NCI-H2107 (cell line): ENCODE measurements at places on chromosomes 1 and 21.

- no peak for DNase-seq
These were observed 3.7 kb downstream of the HES3 start for GRCh38 chr1:6247651-6248050.

DNA sequence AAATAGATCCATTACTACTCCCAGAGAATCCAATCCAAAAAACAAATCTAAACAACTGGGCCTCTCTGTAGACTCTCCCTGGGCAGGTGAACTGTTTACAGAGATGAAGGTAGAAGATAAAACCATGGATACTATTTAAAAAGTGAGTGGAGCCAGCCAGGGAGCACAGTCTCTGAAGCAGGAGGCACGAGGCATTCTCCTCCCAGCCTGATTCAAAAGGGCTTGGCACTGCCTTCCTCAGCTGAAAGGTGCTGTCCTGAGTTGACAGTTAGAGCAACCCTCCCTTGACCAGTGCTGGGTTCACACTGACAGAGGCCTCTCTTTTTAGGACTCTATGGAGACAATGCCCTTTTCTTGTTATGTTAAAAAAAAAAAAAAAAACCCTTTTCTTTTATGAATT is 36.8 kb downstream of the HENMT1 start:
- DNase-seq: no peak

DNA sequence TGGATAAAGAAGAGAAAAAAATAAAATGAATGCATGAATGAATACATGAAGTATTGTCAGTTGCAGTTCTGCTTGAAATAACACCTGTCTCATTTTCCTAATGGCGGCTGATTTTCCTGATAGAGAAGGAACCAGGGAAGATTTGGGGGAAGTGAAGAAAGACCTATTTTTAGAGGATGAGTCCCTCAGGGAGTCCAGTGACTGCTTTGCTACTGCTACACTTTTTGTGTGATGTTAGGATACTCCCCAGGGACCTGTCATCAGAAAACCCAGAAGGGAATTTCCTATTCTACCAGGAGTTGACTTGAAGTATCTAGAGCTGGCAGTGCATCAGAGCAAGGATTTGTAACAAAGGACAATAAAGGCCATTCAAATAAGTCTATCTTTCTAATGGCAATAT is 114.8 kb downstream of the MAB21L3 start:
- DNase-seq: peak; percentile 18

DNA sequence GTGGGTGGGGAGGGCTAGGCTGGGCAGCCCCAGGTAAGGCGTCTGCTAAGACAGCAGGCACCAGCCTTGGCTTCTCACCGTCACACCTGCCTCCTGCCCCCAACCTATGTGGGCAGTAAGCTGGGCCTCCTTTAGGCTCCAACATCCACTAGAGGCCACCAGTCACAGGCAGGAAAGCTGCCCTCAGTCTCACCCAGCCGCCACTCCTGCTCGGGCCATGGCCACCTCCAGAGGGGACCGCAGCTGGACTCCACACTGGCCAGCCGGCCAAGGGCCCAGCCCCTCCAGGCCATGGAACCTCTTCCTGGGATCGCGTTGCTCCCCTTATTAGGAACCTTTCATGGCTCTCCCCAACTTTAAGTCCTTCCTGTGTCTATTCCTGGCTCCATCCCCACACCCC is 74.5 kb downstream of the MRPL37 start:
- DNase-seq: no peak

DNA sequence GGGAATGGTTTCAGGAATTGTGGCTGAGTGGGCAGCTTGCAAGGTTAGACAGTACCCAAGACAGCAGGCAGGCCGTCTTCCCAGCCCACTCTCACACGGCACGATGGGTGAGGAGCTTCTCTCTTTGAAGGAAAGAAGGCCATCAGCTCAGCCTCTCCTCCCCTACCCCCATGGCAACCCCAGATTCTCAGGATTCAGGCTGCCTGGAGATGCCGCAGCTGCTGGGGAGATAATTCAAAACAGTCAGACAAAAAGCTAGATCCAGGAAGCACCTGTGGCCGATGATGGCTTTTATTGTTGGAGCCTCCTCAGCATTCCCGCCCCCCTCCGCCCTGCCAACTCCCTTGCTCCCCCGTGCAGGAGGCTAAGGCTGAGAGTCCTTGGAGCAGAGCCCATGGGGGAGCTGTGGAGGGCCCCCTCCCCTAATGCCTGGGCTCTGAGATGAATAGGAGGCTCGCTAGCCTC is 220.5 kb downstream of the TRABD2B start:
- peak; percentile 7 for DNase-seq

GRCh38 chr1:20634065-20634593 is 871 bp downstream of the PINK1 start:
- no peak for DNase-seq

GRCh38 chr1:193538680-193539079 is 352.3 kb upstream of the B3GALT2 start:
- DNase-seq: no peak

GRCh38 chr21:39555911-39556590 is 56.7 kb upstream of the B3GALT5 start:
- peak; percentile 7 for DNase-seq

GRCh38 chr1:64038965-64039364 is 164.5 kb upstream of the UBE2U start:
- DNase-seq: no peak

DNA sequence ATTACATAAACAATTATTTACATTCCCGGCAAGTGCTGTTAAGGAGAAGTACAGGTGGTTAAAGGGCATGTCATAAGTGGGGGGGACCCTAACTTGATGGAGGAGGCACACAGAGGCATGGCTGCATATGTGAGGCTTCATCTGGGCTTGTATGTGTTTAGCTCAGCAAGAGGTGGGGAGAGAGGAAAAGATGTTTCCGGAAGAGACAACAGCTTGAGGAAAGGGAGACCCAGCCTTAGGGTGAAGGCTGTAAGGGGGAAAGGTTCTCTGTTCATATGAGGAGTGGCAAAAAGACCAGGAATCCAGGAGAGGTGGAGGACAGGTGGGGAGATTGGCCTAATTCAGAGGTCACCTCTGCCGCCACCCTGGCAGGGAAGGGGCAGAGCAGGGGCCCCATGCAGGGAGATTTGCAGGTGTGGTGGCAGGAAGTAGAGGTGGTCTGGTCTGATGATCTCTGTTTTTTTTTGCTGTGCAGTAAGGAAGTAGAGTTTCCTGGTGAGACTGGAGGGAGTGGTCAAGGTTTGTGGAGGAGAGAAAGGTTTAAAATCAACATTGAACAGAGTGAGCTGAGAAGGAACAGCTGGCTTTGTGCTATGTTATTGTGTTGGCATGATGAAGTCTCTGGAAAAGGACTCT is 9.0 kb downstream of the TRAF5 start:
- DNase-seq: no peak

DNA sequence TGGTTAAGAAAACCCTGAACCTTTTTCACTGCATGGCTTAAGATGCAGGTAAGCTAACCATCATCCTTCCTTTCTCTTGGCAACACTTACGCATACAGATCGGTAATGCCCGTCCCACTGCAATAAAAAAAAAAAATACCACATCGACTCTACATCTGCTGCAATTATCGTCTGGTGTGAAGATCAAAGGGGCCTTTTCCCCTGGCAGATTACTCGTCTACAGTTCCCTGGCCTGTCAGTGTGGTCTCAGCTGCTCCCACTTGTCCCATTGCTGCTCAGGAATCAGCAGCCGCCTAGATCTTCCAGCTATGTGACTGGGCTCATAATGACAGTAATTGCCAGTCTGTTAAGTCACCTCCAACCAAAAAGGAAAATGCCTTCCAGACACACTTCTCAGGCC is 133.1 kb downstream of the SETD4 start:
- no peak for DNase-seq

- DNase-seq: no peak
These were observed 41.4 kb downstream of the HMGB4 start for GRCh38 chr1:33905241-33905640.
